ENCODE measurements at places on chromosomes 1 and 21.

- DNase-seq = no peak
Measured at GRCh38 chr21:44298301-44298700, 1.6 kb upstream of the PFKL start.

GRCh38 chr1:35186239-35186638 lies 6.7 kb downstream of the SFPQ start:
- DNase-seq = no peak

DNA sequence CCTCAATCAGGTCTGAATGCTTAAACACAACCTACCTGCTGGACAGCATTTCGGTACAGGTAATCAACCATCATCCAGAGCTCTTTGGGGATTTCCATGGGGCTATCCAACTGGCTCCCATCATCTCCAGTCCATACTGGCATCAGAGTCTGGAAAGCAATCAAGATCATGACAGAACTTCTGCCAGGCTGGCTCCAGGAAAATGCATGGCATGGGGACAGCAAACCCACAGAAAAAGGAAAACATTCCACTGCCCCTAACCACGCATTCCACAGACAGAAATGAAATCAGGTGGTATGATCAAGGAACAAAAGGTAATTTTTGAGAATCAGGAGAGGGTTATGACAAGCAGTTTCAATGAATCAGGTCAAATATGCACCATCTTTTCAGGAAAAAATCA lies 9.1 kb upstream of the MTF1 start:
- DNase-seq = no peak

- DNase-seq = no peak
Measured at GRCh38 chr1:172395576-172395975, 24.9 kb upstream of the C1orf105 start.

DNA sequence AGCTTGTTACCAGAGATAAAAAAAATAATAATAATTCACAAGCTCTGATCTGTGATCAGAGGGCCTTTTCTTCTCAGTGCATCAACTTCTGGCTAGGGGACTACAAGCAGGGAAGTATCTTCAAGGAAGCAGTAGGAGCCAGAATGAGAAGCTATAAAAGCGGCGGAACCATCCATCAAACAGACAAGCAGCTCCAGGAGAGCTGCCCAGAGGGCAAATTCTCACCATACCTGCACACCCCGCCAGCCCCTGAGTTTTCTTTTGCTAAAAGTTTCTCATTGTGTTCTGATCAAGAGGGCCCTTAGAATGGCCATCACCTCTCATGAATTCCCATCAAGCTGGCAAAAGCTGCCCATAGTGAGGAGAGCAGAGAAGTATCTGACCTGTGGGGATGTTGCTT lies 99.4 kb downstream of the SMYD2 start:
- DNase-seq = no peak

DNA sequence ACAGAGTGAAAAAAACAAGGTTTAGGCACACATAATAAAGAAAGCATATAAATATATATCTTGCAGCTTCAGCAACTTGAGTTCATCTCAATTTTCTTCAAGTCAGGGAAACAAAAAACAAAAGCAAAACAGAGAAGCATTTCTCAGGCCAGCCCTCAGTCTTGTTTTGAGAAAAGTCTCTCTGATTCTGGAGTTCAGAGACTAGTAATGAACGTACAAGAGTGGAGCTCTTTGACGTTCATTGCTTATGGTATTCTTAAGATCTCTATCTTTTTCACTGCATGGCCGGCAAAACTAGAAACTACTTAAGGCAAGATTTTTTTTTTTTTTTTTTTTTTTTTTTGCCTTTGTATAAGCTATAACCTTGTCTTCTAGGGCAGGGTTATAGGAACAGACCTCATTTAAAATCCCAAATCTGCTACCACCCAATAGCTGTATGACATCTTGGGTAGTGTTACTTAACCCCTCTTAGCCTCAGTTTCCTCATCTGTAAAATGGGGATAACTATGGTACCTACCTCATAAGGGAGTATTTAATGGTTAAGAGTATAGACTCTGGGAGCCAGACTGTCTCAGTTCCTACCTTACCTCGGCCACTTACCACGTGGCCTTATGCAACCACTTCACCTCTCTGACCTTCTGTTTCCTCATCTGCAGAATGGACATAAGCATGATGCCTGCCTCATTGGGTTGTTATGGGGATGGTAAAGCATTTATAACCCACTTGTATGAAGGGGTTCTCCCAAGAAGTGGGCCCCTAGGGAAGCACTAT lies 33.6 kb downstream of the LMO4 start:
- no peak for DNase-seq

DNA sequence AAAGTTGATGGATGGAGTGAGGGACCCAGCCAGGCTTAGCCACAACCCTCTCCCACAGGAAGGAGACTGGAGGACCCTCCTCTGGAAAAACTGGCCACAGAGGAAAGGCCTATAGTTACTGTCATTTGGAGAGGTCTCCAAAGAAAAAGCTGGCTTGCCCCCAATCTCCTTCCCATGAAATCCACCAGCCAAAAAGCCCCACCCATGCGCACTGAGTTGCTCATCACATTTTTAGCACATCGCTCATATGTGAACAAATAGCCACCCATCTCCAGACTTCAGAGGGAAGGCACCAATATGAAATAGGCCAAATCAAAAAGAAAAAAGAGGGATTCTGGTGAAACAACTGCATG lies 36.9 kb upstream of the QSOX1 start:
- DNase-seq = no peak

GRCh38 chr1:116958977-116959376 lies 42.6 kb upstream of the CD101 start:
- no peak for DNase-seq

- DNase-seq = no peak
Measured at GRCh38 chr1:203269654-203270020, 35.7 kb upstream of the BTG2 start.

- no peak for DNase-seq
Measured at GRCh38 chr1:2974701-2975301, 46.5 kb upstream of the ACTRT2 start.

DNA sequence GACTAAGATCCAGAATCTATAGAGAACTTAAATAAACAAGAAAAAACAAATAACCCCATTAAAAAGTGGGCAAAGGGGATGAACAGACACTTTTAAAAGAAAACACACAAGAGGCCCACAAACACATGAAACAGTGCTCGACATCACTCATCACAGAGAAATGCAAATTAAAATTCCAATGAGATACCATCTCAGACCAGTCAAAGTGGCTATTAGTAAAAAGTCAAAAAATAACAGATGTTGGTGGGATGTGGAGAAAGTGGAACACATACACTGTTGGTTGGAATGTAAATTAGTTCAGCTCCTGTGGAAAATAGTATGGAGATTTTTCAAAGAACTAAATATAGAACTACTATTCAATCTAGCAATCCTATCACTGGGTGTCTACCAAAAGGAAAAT lies 143.1 kb downstream of the IFI44 start:
- no peak for DNase-seq

DNA sequence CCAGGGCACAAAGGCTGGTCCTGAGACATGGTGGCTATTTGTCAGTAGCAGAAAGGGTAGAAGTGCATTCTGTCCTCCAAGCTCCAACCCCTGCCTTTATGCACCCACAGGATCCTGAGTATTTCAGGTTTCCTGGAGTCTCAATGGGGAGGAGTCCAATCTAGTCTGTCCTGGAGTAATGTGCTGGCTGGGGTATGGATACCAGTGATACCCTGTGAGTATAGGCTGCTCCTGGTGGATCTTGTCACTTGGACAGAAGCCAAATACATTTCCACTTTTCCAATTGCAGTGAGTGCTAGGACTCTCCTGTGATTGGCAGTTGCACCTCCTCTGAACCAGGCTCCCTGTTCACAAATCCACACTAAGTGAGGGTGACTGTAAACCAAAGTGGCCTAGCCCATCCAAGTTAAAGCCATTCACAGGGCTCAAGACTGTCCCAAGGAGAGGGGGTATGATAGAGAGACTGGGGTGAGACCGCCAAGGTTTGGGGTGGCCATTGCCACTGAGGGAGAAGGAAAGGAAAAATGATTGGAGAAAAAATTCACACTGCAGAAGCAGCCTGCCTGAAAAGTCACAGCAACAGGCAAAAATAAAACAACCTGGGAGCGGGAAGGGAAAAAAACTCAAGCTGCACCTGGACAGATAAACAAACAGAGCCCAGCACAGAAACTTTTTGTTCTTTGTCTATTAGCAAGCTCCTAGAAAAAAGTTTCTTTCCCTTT lies 163.4 kb upstream of the ETV3 start:
- no peak for DNase-seq

- DNase-seq = no peak
Measured at GRCh38 chr1:52970149-52970548, 43.1 kb downstream of the SCP2 start.

GRCh38 chr1:27849951-27850350 lies 19.4 kb downstream of the PPP1R8 start:
- DNase-seq = no peak

DNA sequence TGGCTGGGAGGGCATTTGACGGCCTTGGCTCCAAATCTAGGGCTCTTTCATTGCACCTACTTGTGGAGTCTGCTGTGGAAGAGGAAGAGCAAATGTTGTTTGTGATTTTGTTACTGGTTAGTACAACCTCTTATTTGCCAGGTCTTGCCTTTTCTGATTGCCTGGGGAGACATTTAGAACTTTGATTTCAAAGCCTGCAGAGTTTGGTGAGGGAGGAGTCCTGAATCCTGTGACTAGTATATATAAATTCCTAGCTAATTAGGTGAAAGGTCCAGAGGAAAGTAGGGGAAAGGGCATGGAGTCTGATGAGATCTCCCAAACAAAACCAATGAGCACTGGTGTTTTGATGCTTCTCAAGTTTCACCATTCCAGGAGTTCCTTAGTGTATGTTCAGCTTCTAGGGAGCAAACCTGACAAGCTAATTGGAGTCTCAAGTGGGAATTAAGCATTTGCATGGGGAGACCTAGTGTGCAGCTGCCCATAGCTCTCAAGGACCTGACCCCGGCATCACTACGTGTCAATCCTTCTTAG lies 5.1 kb upstream of the HMGCS2 start:
- DNase-seq = no peak

- DNase-seq = no peak
Measured at GRCh38 chr21:45493401-45494001, 48.7 kb downstream of the SLC19A1 start.

DNA sequence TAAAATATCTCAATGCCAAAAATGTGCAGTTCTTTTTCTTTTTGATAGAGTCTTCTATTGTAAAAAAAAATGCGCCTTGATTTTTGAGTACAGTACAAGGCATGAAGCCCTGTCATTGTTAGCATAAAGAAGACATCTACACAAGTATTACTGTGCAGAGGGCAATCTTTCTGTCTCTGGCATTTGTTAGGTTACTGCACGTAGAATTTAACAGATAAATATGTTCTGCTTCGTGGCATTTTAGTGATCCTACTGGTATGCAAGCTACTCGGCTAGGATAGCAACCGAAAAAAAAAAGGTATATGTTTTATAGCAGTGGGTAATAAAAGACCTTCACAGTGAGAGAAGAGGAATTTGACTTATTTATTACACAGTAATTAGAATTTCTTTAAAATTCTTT lies 492.9 kb upstream of the ADGRL2 start:
- no peak for DNase-seq

- DNase-seq = no peak
Measured at GRCh38 chr1:46401154-46401913, 7.2 kb downstream of the FAAH start.

- DNase-seq = peak; percentile 46
Measured at GRCh38 chr1:204417074-204417997, 5.7 kb upstream of the PPP1R15B start.

GRCh38 chr1:170077926-170078325 lies 3.4 kb upstream of the KIFAP3 start:
- DNase-seq = no peak

DNA sequence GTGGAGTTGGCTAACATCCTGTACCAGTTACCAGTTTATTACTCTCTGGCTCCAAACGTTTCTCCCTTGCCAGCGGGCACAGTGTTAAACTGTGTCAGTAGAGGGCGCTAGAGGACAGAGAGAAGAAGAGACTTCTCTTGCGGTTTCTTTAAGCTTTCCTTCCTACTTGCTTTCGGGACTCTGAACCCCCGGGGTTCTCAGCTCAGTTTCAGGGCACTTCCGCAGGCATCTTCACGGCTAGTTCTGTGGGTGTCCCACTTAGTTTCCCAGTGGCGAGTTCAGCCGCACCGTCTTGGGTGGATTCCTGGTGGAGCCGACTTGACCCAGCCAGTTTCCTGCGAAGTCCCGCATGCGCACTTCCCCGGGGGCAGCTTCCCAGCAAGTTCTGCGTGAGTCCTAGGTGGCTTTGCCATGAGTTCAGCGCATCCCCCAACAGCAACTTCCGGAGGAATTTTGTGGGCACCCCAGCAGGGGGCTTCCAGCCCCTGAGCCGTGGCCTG lies 37.9 kb upstream of the BTG2 start:
- DNase-seq = peak; percentile 80

- DNase-seq = no peak
Measured at GRCh38 chr1:30012455-30013440, 710.6 kb downstream of the MATN1 start.

GRCh38 chr21:19322360-19322759 lies 918.8 kb upstream of the TMPRSS15 start:
- no peak for DNase-seq

DNA sequence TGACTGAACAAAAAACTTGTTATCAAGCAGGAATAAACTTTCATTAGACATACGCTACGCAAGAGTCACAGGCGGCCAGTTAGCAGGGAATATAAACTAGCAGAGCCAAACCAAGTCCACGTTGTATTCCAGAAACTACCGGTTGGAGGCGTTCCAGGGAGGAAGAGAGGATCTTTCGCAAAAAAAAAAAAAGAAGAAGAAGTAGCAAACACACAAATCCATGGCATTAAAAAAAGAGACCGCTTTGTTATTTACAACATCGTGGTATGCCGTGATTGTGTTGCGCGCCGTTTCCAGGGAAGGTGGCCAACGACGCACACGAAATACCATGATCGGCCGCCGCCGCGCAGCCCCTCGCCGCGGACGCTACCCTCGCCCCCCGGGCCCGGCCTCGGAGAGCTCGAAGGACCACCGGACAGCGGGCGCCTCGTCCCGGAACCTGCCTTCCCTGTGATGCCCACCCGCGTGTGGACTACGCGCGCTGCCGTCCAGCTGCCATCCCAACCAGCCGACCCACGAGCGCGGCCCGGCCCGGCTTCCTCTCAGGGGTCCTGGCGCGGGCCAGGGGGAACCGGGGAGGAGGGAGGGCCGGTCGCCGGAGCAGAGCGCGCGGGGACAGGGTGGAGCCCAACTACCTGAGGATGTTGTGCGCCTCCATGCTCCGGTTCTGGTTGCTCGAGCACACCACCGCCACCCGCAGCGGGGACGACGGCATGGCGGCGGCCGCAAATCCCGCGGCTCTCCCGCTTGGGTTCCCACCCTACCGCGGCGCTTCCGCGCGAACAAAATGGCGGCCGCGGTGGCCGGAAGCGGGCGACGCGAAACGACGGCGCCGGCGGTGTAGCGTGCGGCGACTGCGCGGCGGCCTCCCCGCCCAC lies 581 bp downstream of the SSU72 start:
- DNase-seq = peak; percentile 61

DNA sequence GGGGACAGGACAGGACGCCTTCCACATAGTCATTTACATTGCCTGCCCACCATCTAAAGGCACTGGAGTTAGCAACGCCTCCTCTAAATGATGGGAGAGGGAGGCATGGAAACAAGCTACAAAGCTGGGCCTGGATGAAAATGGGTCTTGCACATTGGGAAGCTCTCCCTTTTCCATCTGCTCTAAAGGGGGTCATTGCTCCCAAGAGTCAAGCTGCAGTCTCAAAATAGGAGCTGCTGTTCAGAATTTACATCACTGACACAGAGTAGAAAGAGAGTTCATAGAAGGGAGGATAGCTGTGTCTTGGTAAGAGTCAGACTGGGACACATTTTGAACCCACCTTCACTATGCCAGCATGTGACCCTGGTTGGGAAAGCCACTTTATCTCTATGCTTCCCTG lies 26.6 kb downstream of the RCSD1 start:
- no peak for DNase-seq

- no peak for DNase-seq
Measured at GRCh38 chr1:40905061-40905460, 42.9 kb upstream of the CITED4 start.
